Cortex of kidney (tissue), 1 donor: ENCODE measurements at places on chromosomes 11 and 22.

- no peak for DNase-seq
Observed at GRCh38 chr11:60852117-60852981, 3.4 kb downstream of the PTGDR2 start.

DNA sequence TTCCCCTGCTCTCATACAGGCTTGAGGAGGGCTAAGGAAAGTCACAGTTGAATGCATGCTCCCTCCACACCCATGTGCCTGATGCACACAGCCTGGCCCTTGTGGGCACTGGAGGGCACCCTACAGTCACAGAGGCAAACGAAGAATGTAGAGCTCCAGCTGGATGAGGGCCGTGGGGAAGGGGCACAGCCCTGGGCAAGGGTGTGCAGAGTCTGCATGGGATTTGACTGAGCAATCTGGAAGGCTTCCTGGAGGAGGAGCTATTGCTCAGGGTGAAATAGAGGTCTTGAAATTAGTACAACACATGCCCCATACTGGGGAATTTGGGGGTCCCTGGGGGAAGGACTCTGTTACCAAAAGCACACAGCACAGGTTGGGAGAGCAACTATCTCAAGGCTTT, 64.0 kb downstream of the KCNQ1 start:
- no peak for DNase-seq

DNA sequence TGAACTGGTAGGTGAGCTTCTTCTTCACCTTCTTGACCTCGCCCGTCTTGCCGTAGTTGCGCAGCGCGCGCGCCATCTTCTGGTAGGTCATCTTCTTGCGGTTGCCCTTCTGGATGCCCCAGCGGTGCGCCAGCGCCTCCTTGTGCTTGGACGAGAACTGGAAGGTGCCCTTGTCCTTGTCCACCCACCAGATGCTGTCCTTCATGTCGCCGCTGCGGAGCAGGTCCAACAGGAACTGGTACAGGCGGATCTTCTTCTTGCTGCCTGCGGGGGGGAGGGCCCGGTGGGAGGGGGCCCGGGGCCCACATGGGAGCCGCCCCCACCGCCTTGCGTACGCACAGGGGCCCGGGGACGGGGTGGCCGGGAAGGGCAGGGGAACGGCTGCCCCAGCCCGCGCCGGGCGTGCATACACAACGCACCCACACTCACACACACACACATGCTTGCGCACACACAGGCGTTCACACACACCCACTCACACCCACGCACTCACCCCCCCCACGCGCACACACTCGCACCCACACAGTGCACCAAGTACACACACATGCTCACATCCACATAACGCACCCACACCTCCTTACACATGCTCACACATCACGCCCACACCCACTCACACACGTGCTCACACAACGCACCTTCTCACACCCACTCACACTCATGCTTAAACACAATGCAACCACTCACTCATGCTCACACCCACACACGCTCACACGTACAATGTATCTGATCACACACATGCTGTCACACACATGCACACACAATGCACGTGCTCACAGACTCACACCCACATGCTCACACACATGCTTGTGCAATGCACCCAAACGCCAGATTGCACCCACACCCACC, 3.0 kb upstream of the MYBPC3 start:
- DNase-seq: no peak

GRCh38 chr11:119422809-119423508, at the start of gene THY1:
TSS of gene THY1 (minus strand) at chr11:119423172. CDS start at chr11:119420905, 2,267 bp downstream.
- DNase-seq: no peak

- no peak for DNase-seq
Observed at GRCh38 chr11:76863196-76863777, 2.6 kb downstream of the ACER3 start.

DNA sequence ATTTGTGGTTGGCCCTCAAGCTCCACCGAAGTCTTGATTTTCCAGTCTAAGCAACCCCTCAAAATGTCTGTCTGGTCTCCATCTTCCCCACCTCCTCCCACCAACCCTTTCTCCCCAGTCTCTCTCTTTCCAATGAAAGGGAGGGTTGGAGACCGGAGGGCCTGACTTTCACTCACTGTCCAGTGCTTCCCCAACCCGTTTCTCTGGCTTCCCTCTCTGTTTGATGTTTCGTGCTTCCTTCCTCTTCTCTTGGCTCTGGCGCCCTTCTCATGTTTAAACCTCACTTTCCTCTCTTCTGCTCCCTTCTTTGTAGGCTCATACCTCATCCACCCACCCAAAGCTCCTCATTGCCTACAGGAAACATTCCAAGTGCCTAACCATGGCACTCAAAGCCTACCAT, 11.1 kb upstream of the VPS37C start:
- DNase-seq: no peak

DNA sequence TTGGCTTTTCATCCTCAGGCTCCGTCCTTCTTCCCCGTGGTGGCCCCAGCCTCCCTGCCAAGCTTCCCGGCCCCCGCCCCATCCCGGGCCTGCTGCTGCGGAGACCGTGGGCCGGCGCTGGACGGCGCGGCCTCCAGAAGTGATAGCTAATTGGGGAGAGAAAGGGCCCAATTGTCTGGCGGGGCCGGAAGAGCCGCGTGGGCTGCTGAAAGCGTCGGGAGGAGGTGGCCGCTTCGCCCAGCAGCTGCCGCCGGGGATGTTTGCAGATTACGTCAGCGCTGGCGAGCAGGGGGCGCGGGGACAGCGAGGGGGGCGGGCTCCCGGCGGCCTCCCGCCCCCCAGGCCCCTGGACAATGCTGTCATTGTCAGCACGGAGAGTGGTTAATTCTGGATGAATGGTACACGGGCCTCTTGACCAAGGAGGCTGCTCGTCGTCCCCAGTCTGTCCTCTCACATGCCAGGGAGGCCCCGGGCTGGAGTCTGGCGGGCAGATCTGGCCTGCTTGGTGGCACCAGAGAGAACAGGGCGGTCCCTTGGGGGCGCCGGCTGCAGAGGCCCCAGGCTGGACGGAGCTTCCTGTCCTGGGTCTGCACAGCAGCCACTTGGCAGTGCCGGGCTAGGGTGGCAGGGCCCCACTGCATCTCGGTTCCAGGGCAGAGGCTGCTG, 1.6 kb downstream of the SMIM38 start:
- DNase-seq: no peak

GRCh38 chr22:46830841-46831240, 68.4 kb downstream of the TBC1D22A start:
- DNase-seq: no peak

DNA sequence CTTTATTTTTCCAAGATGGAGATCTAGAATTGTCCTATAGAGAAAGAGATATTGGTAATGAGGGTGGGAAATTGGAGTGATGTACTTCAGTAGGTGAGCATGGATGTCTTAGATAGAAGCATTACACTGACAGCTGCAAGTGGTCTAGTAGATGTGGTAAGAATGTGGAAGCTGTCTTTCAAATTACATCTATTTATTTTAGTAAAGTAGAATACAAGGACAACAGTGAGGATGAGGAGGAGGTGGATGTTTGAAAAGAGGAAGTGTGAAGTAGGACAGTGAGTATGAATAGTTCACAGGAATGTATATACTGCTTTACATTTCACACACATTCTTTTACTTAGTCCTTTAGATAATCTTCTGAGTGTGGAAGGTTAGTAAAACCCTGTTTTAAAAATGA, 64.2 kb downstream of the HIPK3 start:
- DNase-seq: no peak

DNA sequence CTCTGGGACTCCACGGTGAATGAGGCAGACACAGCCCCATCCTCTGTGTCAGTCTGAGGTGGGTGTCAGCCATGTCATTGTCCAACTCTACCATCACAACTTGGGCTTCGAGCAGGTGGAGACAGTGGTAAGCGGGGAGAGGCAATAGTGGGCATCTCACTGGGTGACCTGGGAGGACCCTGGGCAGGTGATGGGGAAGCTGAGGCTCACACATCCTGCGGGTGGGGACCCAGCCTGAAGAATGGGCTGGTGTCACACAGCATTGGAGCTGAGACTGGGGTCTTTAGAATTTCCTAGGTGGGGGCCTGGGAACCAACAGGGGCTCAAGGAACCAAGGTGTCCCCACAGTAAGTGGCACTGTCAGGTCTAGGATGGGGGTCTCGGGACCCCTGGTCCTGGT, 7.0 kb upstream of the SMARCB1 start:
- no peak for DNase-seq
